GM23338 (cell line): ENCODE measurements at places on chromosomes 1 and 21. TPM values are rescaled to one million over a fixed set of nuclear protein-coding genes. Genes with fewer than 3 reads are reported as not detected.
A peak's percentile ranks its signal among the peaks of the same experiment; 100 is the strongest.

- H3K27ac ChIP-seq, result peak overlapping the region; percentile 13
- no peak for DNase-seq
- H3K36me3 ChIP-seq, result no peaks in the 10 kb centered on the region
- peaks cover 49% of the 10 kb centered on the region for H3K4me1 ChIP-seq
- H3K4me3 ChIP-seq, result peak overlapping the region; percentile 17; the same call in 1 of the 2 replicates
- no peaks in the 10 kb centered on the region for H3K27me3 ChIP-seq
Observed at GRCh38 chr21:45415943-45416611, 11.1 kb downstream of the COL18A1 start.

DNA sequence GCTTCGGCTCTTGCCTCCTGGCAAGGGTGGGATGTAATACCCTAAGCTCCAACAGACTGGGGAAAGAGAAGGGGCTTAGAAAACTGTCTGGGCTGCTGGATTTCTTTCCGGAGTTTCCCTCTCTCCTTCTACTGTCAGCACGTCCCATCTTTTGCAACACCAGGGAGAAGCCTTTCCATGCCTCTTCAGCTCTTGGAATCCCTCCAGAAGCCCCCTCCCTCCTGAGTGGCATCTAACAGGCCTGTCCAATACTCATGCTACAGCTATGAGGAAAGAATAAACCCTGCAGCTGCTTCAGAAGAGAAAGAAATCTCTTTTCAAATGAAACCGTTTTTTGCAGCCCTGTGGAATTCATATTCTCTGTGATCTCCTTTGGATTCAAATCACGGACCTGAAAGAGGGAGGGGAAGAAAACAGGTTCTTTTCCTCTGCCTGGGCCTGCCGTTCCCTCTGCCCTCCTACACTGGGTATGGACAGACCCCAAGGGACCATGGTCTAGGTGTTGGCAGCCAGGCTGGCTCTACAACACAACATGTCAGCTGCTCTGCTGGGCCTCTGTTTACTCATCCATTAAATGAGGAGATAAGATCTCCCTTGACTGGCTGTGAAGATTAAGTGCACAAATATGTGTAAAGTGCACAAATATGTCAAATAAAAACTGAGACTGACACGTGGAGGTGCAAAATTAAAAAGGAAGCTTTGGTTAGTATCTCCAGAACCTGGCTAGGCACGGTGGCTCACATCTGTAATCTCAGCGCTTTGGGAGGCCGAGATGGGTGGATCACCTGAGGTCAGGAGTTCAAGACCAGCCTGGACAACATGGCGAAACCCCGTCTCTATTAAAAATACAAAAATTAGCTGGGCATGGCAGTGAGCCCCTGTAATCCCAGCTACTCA, 6.0 kb upstream of the CAPN2 start:
- no peaks in the 10 kb centered on the region for H3K36me3 ChIP-seq
- no peak overlapping the region for H3K4me3 ChIP-seq
- peaks cover 6% of the 10 kb centered on the region for H3K27me3 ChIP-seq
- no peak for DNase-seq
- H3K4me1 ChIP-seq, result peaks cover 2% of the 10 kb centered on the region; the same call in 1 of the 2 replicates

GRCh38 chr21:44263221-44263760, 1.6 kb upstream of the DNMT3L start:
- H3K27ac ChIP-seq, result no peak overlapping the region
- DNase-seq, result peak; percentile 52
- H3K4me3 ChIP-seq, result no peak overlapping the region
- no peaks in the 10 kb centered on the region for H3K27me3 ChIP-seq

- no peak overlapping the region for H3K4me3 ChIP-seq
- no peaks in the 10 kb centered on the region for H3K27me3 ChIP-seq
- no peak for DNase-seq
- no peak overlapping the region for H3K27ac ChIP-seq
- H3K4me1 ChIP-seq, result peaks cover 7% of the 10 kb centered on the region
Observed at GRCh38 chr1:70348399-70349165, 5.9 kb downstream of the ANKRD13C start.

DNA sequence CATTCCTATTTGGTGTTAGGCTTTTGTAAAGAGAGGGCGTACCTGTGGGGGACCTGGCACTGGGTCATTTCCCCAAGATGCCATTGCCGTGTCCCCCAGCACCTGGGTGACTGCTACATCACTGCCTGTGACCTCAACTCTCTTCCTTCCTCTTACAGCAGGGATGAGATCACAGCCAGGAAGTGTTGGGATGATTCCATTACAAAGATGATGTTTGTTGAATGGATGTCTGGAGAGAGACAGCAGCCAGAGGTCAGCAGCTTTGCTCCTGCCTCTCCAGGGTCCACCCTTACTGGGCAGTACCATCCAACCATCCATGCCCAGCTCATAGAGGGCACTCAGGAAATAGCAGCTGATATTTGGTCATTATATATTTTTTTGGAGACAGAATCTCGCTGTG, 35.1 kb downstream of the TMEM51 start:
- H3K27ac ChIP-seq, result no peak overlapping the region
- no peak for DNase-seq
- H3K4me1 ChIP-seq, result peaks cover 27% of the 10 kb centered on the region
- no peaks in the 10 kb centered on the region for H3K36me3 ChIP-seq

- no peak overlapping the region for H3K27ac ChIP-seq
- DNase-seq, result no peak
- H3K27me3 ChIP-seq, result no peaks in the 10 kb centered on the region
- H3K36me3 ChIP-seq, result no peaks in the 10 kb centered on the region
- no peak overlapping the region for H3K4me3 ChIP-seq
- no peaks in the 10 kb centered on the region for H3K4me1 ChIP-seq
Observed at GRCh38 chr21:41967708-41968107, 13.9 kb upstream of the C2CD2 start.

DNA sequence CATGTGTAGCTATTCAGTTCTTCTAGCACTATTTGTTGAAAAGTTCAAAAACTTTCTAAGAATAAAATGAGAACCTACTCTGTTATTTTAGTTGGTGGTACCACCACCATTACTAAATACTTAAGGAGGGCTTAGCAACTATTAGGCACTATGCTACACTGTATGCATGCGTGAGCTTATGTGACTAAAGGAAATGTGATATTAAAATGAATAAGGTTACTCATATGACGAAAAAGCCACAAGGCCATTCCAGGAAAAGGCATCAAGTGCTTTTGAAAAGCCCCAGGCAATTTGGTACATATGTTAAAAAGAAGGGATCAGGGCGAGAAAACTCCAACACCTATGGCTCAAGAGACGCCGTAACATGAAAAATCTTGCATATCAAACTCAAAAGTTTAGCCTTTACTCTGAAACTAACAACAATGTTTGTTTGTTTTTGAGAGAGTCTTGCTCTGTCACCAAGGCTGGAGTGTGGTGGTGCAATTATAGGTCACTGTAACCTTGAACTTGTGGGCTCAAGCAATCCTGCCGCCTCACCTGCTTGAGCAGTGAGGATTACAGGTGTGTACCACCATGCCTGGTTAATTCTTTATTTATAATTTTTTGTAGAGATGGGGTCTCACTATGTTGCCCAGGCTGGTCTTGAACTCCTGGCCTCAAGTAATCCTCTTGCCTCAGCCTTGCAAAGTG, 42.5 kb downstream of the EPRS1 start:
- H3K4me3 ChIP-seq, result no peak overlapping the region
- DNase-seq, result no peak
- H3K4me1 ChIP-seq, result no peaks in the 10 kb centered on the region

GRCh38 chr1:3993619-3994375, 93.7 kb upstream of the C1orf174 start:
- no peaks in the 10 kb centered on the region for H3K27me3 ChIP-seq
- H3K27ac ChIP-seq, result no peak overlapping the region

DNA sequence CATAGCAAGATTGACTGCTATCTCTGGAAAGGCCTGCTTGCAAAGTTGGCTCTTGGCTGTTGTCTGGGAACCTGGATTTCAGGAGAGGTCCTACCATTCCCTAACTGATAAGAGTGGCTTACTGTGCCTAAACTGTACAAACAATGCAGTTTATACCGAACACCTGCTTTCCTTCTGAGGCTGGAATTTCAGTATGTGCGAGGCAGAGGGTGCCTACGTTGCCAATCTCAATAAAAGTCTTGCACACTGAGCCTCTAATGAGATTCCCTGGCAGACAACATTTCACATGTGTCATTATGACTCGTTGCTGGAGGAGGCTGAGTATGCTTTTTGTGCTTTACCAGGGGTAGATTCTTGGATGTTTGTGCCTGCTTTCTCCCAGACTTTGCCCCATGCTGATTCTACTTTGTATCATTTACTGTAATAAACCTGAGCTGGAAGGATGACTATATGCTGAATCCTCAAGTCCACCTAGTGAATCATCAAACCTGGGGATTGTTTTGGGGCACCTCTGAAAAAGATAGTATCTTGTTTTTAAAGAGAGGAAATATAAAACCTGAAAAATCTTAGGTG, 58.9 kb upstream of the GNG4 start:
- no peak for DNase-seq
- peaks cover 9% of the 10 kb centered on the region; the same call in 1 of the 2 replicates for H3K4me1 ChIP-seq
- H3K36me3 ChIP-seq, result no peaks in the 10 kb centered on the region

GRCh38 chr1:17012775-17013490, 1.2 kb upstream of the ATP13A2 start:
- H3K36me3 ChIP-seq, result no peaks in the 10 kb centered on the region
- peaks cover 45% of the 10 kb centered on the region for H3K4me1 ChIP-seq
- peak; percentile 71 for DNase-seq
- H3K27ac ChIP-seq, result peak overlapping the region; percentile 76

DNA sequence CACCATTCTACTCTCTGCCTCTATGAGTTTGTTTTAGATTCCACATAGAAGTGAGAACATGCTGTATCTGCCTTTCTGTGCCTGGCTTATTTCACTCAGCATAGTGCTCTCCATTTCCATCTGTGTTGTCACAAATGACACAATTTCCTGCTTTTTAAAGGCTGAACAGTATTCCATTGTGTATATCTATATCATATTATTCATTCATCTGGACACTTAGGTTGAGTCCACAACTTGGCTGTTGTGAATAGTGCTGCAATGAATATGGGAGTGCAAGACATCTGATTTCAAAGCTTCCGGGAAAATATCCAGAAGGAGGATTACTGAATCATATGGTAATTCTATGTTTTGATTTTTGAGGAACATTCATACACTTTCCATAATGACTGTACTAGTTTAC, 20.1 kb upstream of the DONSON start:
- H3K4me3 ChIP-seq, result no peak overlapping the region
- H3K36me3 ChIP-seq, result no peaks in the 10 kb centered on the region
- H3K4me1 ChIP-seq, result no peaks in the 10 kb centered on the region
- H3K27ac ChIP-seq, result no peak overlapping the region
- H3K27me3 ChIP-seq, result no peaks in the 10 kb centered on the region

DNA sequence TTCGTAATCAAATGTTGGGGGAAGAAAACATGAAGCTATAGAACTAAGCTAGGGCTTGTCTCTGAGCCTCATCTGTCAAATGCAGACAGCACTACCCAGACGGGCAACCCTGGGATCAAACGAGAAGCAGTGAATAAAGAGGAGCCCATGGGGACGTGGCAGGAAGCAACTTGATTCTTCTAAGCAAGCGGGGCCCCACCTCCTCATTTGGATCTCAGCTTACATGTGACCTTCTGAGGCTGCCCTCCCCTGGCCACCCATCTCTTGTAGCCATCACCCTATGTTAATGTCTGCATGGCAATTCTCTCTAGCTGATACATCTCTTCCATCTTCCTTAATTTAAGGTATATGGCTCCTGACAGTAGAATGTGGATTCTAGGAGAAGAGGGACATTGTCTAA, 171.3 kb downstream of the IGSF21 start:
- H3K4me3 ChIP-seq, result no peak overlapping the region
- H3K36me3 ChIP-seq, result no peaks in the 10 kb centered on the region; the same call in 1 of the 2 replicates
- DNase-seq, result peak; percentile 65
- no peaks in the 10 kb centered on the region for H3K27me3 ChIP-seq
- H3K4me1 ChIP-seq, result peaks cover 37% of the 10 kb centered on the region
- no peak overlapping the region for H3K27ac ChIP-seq

- no peaks in the 10 kb centered on the region for H3K36me3 ChIP-seq
- no peaks in the 10 kb centered on the region for H3K4me1 ChIP-seq
- no peaks in the 10 kb centered on the region for H3K27me3 ChIP-seq
- no peak for DNase-seq
- no peak overlapping the region for H3K27ac ChIP-seq
Observed at GRCh38 chr1:53132176-53132575, 10.3 kb downstream of the SLC1A7 start.

- no peaks in the 10 kb centered on the region for H3K36me3 ChIP-seq
- H3K27ac ChIP-seq, result no peak overlapping the region
- DNase-seq, result no peak
- peaks cover 22% of the 10 kb centered on the region for H3K4me1 ChIP-seq
- H3K27me3 ChIP-seq, result no peaks in the 10 kb centered on the region
Observed at GRCh38 chr1:15201849-15202551, 45.0 kb upstream of the FHAD1 start.

- no peaks in the 10 kb centered on the region for H3K36me3 ChIP-seq
- H3K4me1 ChIP-seq, result 0 out of 2 replicates have a peak, but pooled peaks cover 4% of the 10 kb centered on the region
- no peak overlapping the region for H3K27ac ChIP-seq
- H3K4me3 ChIP-seq, result no peak overlapping the region
- H3K27me3 ChIP-seq, result no peaks in the 10 kb centered on the region
- peak; percentile 83 for DNase-seq
Observed at GRCh38 chr1:246492611-246493245, 14.4 kb downstream of the SMYD3 start.

DNA sequence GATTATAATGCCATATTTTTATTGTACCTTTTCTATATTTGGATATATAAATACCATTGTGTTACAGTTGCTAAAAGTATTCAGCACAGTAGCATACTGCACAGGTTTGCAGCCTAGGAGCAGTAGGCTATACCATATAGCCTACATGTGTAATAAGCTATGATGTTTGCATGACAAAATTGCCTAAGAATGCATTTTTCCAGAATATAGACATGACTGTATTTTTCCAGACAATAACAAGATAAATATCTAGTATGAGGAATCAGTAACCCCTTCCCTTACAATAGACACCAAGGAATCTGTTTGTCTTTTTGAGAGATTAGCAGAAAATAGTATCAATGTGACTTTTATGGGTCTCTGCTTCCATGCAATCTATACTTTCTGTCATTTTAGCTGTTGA, 228.6 kb downstream of the GRIK1 start:
- no peak overlapping the region for H3K4me3 ChIP-seq
- no peaks in the 10 kb centered on the region for H3K4me1 ChIP-seq

- no peaks in the 10 kb centered on the region for H3K4me1 ChIP-seq
- H3K27me3 ChIP-seq, result no peaks in the 10 kb centered on the region
- no peak for DNase-seq
- H3K27ac ChIP-seq, result no peak overlapping the region
- no peaks in the 10 kb centered on the region for H3K36me3 ChIP-seq
Observed at GRCh38 chr1:153687346-153688125, 9.0 kb downstream of the NPR1 start.

DNA sequence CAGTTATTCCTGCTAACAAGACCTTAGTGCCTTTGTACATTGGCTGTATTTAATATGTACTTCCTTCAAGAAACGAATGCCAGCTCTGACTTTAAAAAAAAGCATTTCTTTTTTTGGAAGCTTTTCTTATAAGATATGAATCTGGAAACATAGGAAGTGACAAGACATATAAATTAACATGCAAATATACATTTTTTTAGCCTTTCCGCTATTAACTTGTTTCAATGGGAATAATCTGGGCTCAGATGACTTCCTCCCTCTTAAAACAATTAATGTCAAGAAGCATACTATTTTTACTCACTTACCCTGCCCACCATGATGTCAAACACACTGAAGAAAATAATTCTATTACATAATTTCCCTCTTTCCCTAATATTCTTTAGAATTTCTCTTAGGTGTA, 1.4 kb downstream of the DENND1B start:
- H3K36me3 ChIP-seq, result no peaks in the 10 kb centered on the region
- DNase-seq, result no peak
- peaks cover 19% of the 10 kb centered on the region for H3K4me1 ChIP-seq
- H3K27ac ChIP-seq, result no peak overlapping the region

- no peaks in the 10 kb centered on the region for H3K36me3 ChIP-seq
- no peak overlapping the region for H3K27ac ChIP-seq
- H3K4me3 ChIP-seq, result no peak overlapping the region
- no peaks in the 10 kb centered on the region for H3K4me1 ChIP-seq
Observed at GRCh38 chr1:52343979-52344378, 22.0 kb downstream of the CC2D1B start.

The PTCH2 gene
- 0.63 and 0.74 TPM in 2 replicates for total RNA-seq

The DAB1 gene
- 13.2 and 14.5 TPM in 2 replicates for total RNA-seq

The OLFML3 gene
- total RNA-seq, result 69.9 and 73.6 TPM in 2 replicates

The SMCP gene
- total RNA-seq, result not detected in 2 replicates
